NCI-H510A treated with DMSO at 0.1 percent for 48 hours (cell line): ENCODE measurements at places on chromosomes 5 and 9.

DNA sequence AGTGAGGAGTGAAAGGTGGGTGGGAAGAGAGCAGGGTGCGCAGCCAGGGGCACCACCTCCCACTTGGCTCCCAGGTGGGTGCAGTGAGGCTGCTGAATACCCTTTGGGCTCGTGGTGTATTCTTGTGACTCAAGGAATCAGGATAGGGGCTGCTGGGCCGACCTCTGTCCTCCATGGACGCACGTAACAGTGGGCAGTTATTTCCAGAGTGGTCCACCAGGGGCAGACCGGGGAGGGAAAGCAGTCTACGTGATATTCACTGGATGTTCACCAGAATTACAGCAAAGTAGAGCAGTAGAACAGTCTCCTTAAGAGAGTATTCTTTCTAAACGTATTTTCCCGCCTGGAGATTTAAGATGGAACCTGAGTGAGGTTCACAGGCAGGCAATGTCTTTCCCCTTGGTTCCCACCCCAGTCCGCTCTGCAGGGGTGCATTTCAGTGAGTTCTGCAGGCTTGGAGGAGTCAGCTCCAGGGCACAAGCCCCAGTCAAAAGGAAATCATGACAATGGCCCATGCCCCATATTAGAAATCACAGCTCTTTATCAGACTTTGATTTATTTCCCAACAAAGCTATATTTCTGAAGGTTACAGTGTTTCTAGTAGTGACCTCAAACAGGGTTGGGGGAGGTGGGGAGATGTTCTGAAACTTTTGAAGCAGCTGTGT is 88.7 kb downstream of the SYK start:
- no peak for DNase-seq

GRCh38 chr9:20462410-20462809 is 159.9 kb downstream of the MLLT3 start:
- no peak for DNase-seq

DNA sequence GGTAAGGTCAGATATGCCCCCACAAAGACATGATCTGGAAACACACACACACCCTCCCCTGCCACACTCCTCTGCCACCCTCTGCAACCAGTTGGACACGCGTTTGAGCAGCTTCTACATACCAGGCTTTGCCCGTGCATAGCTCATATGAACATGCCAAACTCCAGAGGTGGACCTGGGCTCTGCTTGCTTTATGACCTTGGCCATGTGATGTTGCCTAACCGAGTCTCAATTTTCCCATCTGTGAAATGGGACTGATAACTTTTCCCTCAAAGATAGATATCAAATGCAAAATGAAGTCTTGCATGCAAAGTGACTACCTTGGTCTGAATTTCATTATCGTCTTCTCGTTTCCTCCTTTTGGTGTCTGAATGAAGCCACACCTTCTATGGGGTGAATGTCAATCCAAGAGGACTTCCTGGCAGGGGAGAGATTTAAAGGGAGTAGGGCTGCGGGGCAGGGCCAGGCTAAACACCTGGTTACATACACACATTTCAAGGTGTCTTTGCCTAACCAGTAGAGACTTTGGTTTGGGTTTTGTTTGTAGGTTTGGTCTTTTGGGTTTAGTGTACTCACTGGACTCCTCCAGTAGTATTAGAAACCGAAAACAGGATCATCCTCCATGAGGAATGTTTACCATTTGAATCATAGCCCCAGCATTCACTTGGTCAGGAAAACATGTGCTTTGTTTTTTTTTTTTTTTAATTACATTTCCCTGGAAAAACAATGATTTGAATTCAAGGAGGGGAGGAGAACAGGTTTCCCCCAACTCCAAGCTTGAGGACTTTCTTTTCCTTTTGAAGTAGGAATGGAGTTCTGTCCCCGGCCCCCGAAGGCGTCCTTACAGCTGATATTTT is 63.2 kb downstream of the COL27A1 start:
- DNase-seq: no peak

DNA sequence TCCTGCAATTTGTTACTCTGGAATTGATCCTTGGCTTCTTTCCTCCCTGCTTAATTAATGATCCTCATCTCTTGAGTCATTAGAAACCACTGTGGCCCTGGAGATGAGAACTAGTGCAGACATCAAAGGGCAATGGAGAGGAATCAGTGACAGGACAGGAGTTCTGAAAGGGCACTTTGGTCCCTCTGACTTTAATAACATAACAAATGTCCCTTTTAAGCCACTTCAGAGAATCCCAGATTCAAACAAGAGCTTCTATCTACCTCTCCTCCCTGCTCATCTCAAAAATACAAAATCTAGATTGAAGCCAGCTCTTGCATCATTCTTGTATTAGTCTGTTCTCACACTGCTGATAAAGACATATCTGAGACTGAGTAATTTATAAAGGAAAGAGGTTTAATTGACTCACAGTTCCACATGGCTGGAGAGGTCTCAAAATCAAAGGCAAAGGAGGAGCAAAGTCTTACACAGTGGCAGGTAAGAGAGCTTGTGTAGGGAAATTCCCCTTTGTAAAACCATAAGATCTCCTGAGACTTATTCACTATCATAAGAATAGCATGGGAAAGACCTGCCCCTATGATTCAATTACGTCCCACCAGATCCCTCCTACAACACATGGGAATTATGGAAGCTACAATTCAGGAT is 139.1 kb downstream of the PLPPR1 start:
- no peak for DNase-seq

GRCh38 chr5:60372786-60373185 is 327.2 kb downstream of the DEPDC1B start:
- no peak for DNase-seq

- DNase-seq: no peak
Observed at GRCh38 chr5:157971571-157972216, 112.7 kb upstream of the CLINT1 start.

GRCh38 chr5:150662731-150663516 is 1.9 kb downstream of the MYOZ3 start:
- DNase-seq: no peak

DNA sequence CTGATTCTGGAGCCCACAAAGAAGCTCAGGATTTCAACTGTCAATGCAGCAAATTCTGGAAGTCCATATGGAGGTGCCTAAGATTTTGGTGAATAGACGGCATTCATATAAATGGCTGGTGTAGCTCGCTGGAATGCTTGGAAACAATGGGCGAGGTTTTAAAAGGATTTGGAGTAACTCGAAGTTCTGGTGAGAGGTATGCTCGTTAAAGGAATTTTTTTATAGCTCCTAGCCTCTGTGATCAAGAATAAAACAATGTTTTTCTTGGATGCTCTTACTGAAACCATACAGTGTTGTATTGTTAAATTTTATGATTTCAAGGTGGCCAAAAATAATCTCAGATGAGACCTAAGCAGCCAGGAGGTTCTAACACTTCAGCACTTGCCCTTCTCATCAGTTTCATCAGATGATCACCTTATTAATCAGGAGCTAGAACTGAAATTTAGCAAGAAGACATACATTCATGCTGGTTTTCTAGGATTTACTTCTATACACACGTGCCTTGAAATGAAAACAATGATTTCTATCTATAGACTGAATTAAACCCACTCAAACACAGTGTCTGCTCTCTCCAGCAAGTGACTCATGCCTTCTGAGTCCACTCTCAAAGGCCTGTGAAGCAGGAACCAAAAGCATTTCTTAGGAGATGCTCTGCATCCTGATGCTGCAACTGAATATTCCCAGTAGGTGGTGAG is 79.2 kb downstream of the OTULIN start:
- no peak for DNase-seq
